ENCODE measurements at places on chromosomes 12 and 14. TPM values are rescaled to one million over a fixed set of nuclear protein-coding genes. Genes with fewer than 3 reads are reported as not detected.
A peak's percentile ranks its signal among the peaks of the same experiment; 100 is the strongest.

Gene ADAM20
- total RNA-seq, result 0.57 TPM

Gene EAPP
- total RNA-seq, result 32.2 TPM

Gene TESPA1
- 0.27 TPM for total RNA-seq

Gene IFNG-AS1
- not detected for total RNA-seq

Gene GLIPR1L1
- not detected for total RNA-seq

Gene TGM1
- 5.6 TPM for total RNA-seq

Gene C14orf39
- not detected for total RNA-seq

Gene CD4
- 0.42 TPM for total RNA-seq

Gene RPGRIP1
- not detected for total RNA-seq

Gene RBMS2
- 40.8 TPM for total RNA-seq

Gene TRIM9
- total RNA-seq, result 4.6 TPM

Gene CEP170B
- total RNA-seq, result 45.9 TPM

Gene DLGAP5
- total RNA-seq, result 72.8 TPM

Gene IRAK4
- total RNA-seq, result 6.9 TPM

Gene PSME1
- total RNA-seq, result 174 TPM

- DNase-seq, result peak; percentile 12
- H3K27ac ChIP-seq, result no peak overlapping the region
- H3K36me3 ChIP-seq, result no peaks in the 10 kb centered on the region
- no peaks in the 10 kb centered on the region for H3K4me1 ChIP-seq
- H3K27me3 ChIP-seq, result no peaks in the 10 kb centered on the region
- H3K4me3 ChIP-seq, result no peak overlapping the region
Observed at GRCh38 chr12:21607701-21608100, 3.1 kb upstream of the GYS2 start.

DNA sequence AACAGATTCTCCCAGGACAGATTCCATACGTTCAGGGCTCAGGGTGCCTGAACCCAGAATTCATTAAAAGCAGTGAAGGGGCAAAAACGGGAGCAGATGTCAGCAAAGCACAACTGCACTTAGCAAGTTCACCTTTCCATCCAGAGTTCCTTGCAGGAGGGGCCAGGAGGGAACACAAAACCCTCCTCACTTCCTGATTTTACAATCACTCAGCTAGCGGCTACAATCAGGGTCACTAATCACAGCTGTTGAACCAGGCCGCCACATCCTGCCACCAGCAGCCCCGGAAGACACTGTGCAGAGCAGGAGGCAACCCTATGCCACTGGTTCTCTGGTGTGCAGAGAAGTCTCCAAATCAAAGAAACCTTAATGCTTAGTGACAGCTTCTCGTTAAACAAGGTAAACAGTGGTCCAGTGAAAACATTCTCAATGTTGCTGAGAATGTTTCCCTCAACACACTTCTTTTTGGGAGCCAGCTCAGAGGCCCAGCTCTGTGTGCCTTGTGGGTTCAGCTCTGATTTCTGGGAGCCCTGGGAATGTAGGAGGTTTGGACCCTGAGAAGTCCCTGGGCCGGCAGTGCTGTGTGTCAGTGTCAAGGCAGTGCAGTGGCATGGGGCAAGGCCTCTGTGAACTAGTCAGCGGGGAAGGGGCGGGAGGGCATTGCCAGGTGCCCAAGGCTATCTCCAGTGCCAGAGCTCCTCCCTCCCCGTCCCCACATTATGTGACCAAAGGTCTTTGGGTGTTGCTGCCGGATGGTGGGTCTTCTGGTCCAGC lies 54.5 kb downstream of the VCPKMT start:
- H3K27ac ChIP-seq, result peak overlapping the region; percentile 77
- no peaks in the 10 kb centered on the region for H3K36me3 ChIP-seq
- peak overlapping the region; percentile 48 for H3K4me3 ChIP-seq
- no peaks in the 10 kb centered on the region for H3K27me3 ChIP-seq

GRCh38 chr14:42198010-42198409 lies 591.3 kb downstream of the LRFN5 start:
- no peaks in the 10 kb centered on the region for H3K27me3 ChIP-seq
- no peak overlapping the region for H3K4me3 ChIP-seq
- no peak for DNase-seq
- no peak overlapping the region for H3K27ac ChIP-seq
- peaks cover 10% of the 10 kb centered on the region for H3K4me1 ChIP-seq

- H3K4me3 ChIP-seq, result no peak overlapping the region
- no peak for DNase-seq
- H3K4me1 ChIP-seq, result no peaks in the 10 kb centered on the region
- no peak overlapping the region for H3K27ac ChIP-seq
- no peaks in the 10 kb centered on the region for H3K36me3 ChIP-seq
Observed at GRCh38 chr12:3565985-3566384, 75.0 kb downstream of the PRMT8 start.

- no peak for DNase-seq
- no peaks in the 10 kb centered on the region for H3K27me3 ChIP-seq
Observed at GRCh38 chr12:48803675-48804074, 14.6 kb upstream of the CACNB3 start.

- DNase-seq, result no peak
- H3K27me3 ChIP-seq, result no peaks in the 10 kb centered on the region
- H3K4me3 ChIP-seq, result no peak overlapping the region
- no peaks in the 10 kb centered on the region for H3K4me1 ChIP-seq
- H3K36me3 ChIP-seq, result no peaks in the 10 kb centered on the region
Observed at GRCh38 chr12:20740972-20741371, 45.8 kb downstream of the SLCO1C1 start.

DNA sequence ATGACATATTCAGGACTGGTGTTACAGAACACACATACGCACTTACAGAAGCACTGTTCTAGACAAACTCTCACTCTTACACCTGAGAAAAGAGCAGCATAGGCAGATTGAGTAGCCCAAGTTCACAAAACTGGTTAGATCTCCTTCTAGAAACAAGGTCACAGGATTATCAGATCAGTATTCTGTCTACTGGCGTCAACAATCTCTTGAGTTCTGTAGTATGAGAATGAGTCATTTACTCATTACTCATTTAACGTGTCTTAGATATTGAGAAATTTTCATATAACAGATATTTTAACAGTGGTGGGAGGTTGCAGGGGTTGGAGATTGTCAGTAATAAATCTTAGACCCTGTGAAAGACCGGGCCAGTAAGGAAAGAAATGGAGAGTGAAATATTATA lies 2.8 kb upstream of the TSPAN8 start:
- H3K36me3 ChIP-seq, result no peaks in the 10 kb centered on the region
- no peaks in the 10 kb centered on the region for H3K27me3 ChIP-seq
- no peaks in the 10 kb centered on the region for H3K4me1 ChIP-seq
- H3K4me3 ChIP-seq, result no peak overlapping the region

GRCh38 chr12:109160433-109160832 lies 44.0 kb downstream of the ACACB start:
- H3K4me1 ChIP-seq, result peaks cover 5% of the 10 kb centered on the region
- H3K4me3 ChIP-seq, result no peak overlapping the region
- H3K36me3 ChIP-seq, result no peaks in the 10 kb centered on the region
- H3K27ac ChIP-seq, result no peak overlapping the region
- DNase-seq, result no peak

- DNase-seq, result no peak
- no peaks in the 10 kb centered on the region for H3K4me1 ChIP-seq
- H3K27me3 ChIP-seq, result no peaks in the 10 kb centered on the region
Observed at GRCh38 chr12:27002141-27002540, 12.0 kb downstream of the TM7SF3 start.

- no peaks in the 10 kb centered on the region for H3K36me3 ChIP-seq
- H3K27ac ChIP-seq, result no peak overlapping the region
- no peaks in the 10 kb centered on the region for H3K27me3 ChIP-seq
- no peak overlapping the region for H3K4me3 ChIP-seq
Observed at GRCh38 chr12:78375461-78375860, 489.1 kb upstream of the SYT1 start.

GRCh38 chr12:6959058-6959804 lies 8.1 kb downstream of the PTPN6 start:
- no peak overlapping the region for H3K4me3 ChIP-seq
- no peak for DNase-seq
- no peaks in the 10 kb centered on the region for H3K27me3 ChIP-seq
- no peaks in the 10 kb centered on the region for H3K36me3 ChIP-seq

- H3K27ac ChIP-seq, result no peak overlapping the region
- no peak overlapping the region for H3K4me3 ChIP-seq
- H3K36me3 ChIP-seq, result no peaks in the 10 kb centered on the region
- no peaks in the 10 kb centered on the region for H3K4me1 ChIP-seq
Observed at GRCh38 chr12:122669397-122670070, 33.6 kb downstream of the HCAR2 start.

DNA sequence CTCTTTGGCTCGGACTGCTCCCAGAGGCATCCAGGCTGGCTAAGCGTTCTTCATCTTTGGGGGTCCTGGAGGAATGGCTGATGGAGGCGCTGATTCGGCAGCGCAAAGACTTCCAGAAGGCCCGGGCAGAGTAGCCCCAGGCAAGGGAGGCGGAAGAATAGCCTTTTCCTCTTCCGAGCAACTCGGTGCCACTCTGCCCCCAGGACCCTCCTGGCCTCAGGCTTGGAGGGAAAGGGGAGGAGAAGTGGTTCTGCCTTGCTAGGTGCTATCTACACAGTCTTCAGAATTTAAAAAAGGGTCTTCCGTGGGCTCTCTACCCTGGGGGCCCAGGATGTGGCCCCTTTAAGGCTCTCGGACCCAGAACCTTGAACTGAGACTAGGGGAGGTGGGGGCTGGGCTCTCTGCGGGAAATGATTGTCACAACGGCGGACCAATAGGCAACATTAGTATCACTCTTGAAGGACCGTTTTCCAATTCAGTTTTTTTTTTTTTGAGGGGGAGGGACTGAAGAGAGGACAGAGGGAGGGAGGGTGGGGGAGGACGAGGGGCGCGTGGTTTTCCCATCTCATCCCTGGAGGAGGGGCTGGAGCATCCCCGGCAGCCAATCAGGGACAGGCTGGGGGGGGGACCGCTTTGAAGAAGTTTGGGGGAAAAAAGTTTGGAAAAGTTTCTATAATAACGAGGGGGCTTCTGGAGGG lies at the start of gene NFATC4:
Gene NFATC4 (plus strand): TSS at position 671 of the 698 bp plus-strand sequence. CDS start 157 bp downstream, outside the sequence.
- DNase-seq, result peak; percentile 81
- H3K27me3 ChIP-seq, result no peaks in the 10 kb centered on the region
- H3K36me3 ChIP-seq, result no peaks in the 10 kb centered on the region
- peaks cover 33% of the 10 kb centered on the region for H3K4me1 ChIP-seq
- peak within 1 kb of the TSS; percentile 89 for H3K27ac ChIP-seq

- no peaks in the 10 kb centered on the region for H3K36me3 ChIP-seq
- H3K27ac ChIP-seq, result no peak overlapping the region
- DNase-seq, result no peak
- no peak overlapping the region for H3K4me3 ChIP-seq
- H3K4me1 ChIP-seq, result no peaks in the 10 kb centered on the region
Observed at GRCh38 chr12:253116-253831, 9.4 kb downstream of the SLC6A13 start.

GRCh38 chr12:123149501-123150274 lies 1.2 kb downstream of the PITPNM2 start:
- peaks cover 25% of the 10 kb centered on the region for H3K4me1 ChIP-seq
- peak overlapping the region; percentile 66 for H3K27ac ChIP-seq
- H3K4me3 ChIP-seq, result peak overlapping the region; percentile 64

GRCh38 chr12:119417440-119417839 lies 82.9 kb downstream of the CCDC60 start:
- no peak overlapping the region for H3K27ac ChIP-seq
- peaks cover 26% of the 10 kb centered on the region for H3K27me3 ChIP-seq
- no peak for DNase-seq
- H3K4me3 ChIP-seq, result no peak overlapping the region
- no peaks in the 10 kb centered on the region for H3K4me1 ChIP-seq
- no peaks in the 10 kb centered on the region for H3K36me3 ChIP-seq

GRCh38 chr12:11508699-11509098 lies 113.3 kb upstream of the PRB2 start:
- H3K27me3 ChIP-seq, result peaks cover 56% of the 10 kb centered on the region
- no peak overlapping the region for H3K27ac ChIP-seq
- no peaks in the 10 kb centered on the region for H3K4me1 ChIP-seq
- H3K4me3 ChIP-seq, result no peak overlapping the region
- H3K36me3 ChIP-seq, result no peaks in the 10 kb centered on the region
- no peak for DNase-seq

DNA sequence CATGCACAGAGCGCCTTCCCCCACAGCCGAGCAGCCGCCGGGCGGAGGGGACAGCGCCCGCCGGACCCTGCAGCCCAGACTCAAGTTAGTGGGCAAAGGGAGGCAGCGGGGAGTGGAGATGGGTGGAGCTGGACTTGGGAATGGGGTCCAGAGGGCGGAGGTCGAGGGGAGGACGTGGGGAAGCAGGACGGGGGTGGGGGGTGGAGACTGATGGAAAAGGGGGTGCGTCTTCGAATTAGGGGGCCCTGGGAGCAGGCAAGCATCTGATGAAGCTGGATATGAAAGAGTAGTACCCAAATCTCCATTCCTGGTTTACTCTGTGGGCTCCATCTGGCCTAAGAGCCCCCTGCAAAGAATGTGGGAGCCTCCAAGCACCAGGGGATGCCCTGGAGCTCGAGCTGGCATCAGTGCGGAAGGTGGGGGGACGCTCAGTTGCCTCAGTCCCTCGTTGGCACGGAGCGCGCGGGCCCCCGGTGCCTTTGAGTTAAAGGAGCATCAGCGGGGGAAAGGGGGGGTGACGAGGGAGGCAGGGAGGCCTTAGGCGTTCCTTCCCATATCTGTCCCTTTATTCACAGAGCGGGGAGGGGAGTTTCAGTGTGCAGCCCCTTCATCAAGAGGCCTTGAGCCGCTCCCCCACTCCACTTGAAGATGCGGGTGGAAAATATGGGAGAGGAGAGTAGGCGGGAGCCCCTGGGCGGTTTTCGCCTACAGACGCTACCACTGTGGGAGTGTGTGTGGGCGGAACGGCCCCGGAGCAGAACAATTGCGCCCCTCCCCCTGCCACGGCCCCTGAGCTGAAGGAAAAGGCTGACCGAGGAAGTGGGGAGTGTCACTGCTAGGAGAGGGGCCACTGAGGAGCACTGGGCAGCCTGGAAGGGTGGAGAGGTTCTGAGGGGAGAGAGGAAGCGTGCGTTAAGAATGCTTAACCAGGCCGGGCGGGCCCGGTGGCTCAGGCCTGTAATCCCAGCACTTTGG lies 644 bp downstream of the NAB2 start:
- H3K4me3 ChIP-seq, result peak overlapping the region; percentile 61
- H3K27me3 ChIP-seq, result no peaks in the 10 kb centered on the region
- peaks cover 12% of the 10 kb centered on the region for H3K36me3 ChIP-seq
- DNase-seq, result no peak

DNA sequence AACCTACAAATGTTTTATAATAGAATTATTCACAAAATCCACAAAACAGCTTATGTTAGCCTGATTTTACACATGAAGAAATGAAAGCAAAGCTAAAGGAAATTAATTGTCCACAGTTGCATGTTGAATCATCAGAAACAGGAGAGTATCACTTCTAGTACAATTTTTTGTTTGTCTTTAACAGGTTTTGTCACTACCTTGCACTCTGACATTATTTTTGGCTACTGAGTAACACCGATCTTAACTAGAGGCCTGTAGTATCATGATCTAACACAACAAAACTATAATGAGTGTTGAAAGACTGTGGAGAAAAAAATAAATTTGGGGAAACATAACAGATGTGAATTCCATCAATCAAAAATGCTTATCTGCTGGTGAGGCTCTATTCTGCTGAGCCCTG lies 60.1 kb downstream of the TAOK3 start:
- no peak overlapping the region for H3K27ac ChIP-seq
- no peaks in the 10 kb centered on the region for H3K4me1 ChIP-seq
- H3K4me3 ChIP-seq, result no peak overlapping the region
- no peak for DNase-seq
- H3K27me3 ChIP-seq, result no peaks in the 10 kb centered on the region

GRCh38 chr12:99027461-99027860 lies 382.4 kb downstream of the APAF1 start:
- no peak for DNase-seq
- no peaks in the 10 kb centered on the region for H3K4me1 ChIP-seq
- H3K36me3 ChIP-seq, result no peaks in the 10 kb centered on the region
- H3K27ac ChIP-seq, result no peak overlapping the region

Data from HCT116 (cell line).